Uterus (tissue), 4 donors: ENCODE measurements at places on chromosomes 7 and 10. TPM values are rescaled to one million over a fixed set of nuclear protein-coding genes. Genes with fewer than 3 reads are reported as not detected.

- peak; percentile 85 for DNase-seq
These were observed 103.0 kb downstream of the CTBP2 start for GRCh38 chr10:125057158-125058001.

DNA sequence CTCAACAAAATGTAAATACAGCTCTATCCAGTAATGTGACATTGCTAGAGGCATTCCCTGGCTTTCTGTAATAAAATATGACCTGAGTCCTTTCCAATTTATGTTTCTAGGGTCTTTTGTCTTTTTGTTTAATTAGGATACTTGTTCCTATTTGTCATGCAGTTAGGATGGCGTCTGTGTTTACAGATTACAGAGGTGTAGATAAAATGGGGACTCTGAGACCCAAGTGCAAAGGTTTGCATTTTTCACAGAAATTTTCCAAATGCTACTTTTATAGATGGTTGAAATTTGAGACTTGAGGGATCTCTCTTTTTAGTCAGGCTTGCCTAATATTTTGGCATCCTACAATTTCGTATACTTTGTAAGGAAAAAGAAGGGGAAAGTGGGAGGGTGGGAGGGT, 332.4 kb downstream of the PTEN start:
- no peak for DNase-seq

GRCh38 chr7:65980478-65981250, 1.3 kb downstream of the GUSB start:
- peak; percentile 29 for DNase-seq

GRCh38 chr10:122287570-122287969, 16.5 kb downstream of the BTBD16 start:
- DNase-seq, result no peak

DNA sequence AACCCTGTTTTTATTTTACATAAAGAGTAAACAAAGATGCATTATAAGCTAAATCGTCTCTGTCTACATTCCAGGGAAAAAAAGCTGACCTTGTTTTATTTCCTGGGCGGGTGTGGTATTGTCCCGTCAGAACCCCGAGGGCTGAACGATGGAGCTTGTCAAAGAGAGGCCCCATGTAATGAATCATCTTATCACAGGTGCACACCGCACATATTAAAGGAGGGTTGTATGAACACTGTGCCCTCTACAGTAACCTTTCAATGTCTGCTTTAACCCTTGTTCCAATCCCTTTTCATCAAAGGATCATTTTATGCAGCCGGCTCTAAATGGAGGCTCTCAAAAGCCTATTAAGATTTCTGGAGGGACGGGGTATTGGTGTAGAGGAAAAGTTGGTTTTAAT, 158.5 kb upstream of the YAE1 start:
- DNase-seq, result no peak

KIF11 gene
- 1.0 TPM for total RNA-seq

DNA sequence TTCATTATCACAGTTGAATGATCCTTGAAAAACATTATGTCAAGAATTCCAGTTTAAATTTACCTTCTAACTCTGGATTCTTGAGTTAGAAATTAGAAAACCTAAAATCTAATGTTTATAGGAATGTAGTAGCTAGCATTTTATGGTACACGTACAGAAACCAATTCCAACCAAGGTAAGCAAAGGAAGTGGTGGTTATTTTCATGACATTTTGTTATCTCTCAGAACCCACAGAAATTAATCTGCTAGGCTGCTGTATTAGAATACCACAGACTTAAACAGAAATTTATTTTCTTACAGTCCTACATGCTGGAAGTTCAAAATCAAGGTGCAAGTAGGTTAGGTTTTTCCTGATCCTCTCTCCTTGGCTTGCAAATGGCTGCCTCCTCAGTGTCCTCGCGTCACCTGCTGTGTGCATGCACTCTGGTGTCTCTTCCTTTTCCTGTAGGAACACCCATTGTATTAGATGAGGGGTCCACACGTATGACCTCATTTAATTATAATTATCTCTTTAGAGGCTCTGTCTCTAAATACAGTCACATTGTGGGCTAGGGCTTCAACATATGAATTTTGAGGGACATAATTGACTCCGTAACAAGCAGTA, 8.5 kb upstream of the CSTF2T start:
- no peak for DNase-seq

SPDYE8 gene
- total RNA-seq, result 0.14 TPM

- DNase-seq, result peak; percentile 73
These were observed 83.8 kb downstream of the BMS1 start for GRCh38 chr10:42866115-42866995.

DNA sequence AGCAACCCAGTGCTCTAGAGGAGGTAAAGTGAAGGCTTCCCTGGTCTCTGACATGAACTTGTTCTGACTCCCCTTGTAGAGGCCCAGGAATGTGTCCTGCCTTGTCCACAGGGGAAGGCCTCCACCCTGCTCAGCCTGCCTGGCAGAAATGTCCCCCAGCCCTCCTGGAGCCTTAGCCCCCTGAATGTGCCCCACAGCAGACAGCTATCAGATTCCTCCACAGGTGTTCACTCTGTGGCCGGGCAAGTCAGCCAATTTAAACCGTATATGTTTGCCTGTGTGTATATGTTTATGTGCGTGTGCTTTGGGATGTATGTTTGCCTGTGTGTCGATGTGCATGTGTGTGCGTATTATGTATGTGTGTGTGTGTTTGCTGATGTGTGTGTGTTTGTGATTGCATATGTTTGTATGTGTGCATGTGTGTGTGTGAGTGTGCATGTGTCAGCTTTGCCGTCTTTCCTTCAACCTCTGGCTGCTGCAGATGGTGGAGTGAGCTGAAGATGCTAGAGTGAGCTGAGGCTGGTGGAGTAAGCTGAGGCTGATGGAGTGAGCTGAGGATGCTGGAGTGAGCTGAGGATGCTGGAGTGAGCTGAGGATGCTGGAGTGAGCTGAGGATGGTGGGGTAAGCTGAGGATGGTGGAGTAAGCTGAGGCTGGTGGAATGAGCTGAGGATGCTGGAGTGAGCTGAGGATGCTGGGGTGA, 68.9 kb upstream of the ANTXRL start:
- DNase-seq, result no peak
